CD4-positive, alpha-beta memory T cell (primary cell): ENCODE measurements at places on chromosomes 1 and 21. TPM values are rescaled to one million over a fixed set of nuclear protein-coding genes. Genes with fewer than 3 reads are reported as not detected.

The KANK4 gene
- not detected for total RNA-seq

The RBP7 gene
- not detected for total RNA-seq

The PPFIA4 gene
- 1.4 TPM for total RNA-seq

- no peak for DNase-seq
These were observed 5.8 kb upstream of the PTPN7 start for GRCh38 chr1:202165942-202166843.

DNA sequence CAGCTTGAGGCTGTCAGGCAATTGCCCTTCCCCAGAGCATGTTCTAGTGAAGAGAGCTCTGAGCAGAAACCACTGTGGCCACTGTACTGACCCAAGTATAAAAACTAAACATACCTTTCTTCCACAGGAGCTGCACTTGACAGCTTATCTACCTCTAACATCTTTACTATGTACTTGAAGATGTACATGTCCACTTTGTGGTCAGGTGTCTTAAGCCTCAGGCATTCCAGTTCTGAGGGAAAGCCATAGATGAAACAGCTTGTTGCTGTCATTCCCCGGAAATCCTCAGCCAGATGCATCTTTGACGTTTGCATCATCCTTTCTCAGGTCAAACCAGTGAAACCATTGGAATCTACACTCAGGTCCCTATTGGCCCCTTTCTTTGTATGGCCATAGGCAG lies 70.4 kb downstream of the CHRM3 start:
- DNase-seq, result no peak

- no peak for DNase-seq
These were observed 298.5 kb downstream of the SRGAP2C start for GRCh38 chr1:121483234-121483633.

DNA sequence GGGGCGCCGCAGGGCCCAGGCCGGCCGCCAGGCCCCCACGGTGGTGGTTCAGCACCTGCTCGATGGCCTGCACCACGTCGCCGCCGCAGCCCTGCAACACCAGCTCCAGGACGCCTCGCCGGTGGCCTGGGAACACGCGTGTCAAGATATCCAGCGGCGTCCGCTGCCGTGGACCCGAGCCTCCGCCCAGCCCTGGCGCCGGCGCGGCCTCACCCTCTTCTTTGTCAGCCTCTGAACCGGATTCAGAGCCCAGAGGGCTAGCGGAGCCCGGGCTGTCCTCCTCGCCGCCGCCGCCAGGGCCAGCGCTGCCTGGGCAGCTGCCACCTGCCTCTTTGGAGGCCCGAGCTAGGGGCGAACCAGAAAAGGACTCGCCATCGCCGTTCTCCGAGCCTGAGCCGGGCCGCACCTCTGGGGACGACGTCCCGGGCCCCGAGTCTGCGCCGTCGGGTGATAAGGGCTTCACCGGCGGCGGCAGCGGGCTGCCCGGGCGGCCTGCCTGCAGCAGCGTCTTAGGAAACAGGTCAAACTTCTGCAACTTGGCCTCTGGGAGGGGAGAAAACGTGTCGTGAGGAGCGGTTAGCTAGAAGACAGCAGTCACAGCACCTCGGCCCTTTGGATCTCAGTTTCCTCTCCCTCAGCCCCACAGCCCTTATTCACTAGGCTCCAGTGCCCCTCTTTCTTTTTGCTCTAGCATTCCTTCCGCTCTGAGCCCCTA lies 3.9 kb downstream of the DMRTA2 start:
- no peak for DNase-seq

DNA sequence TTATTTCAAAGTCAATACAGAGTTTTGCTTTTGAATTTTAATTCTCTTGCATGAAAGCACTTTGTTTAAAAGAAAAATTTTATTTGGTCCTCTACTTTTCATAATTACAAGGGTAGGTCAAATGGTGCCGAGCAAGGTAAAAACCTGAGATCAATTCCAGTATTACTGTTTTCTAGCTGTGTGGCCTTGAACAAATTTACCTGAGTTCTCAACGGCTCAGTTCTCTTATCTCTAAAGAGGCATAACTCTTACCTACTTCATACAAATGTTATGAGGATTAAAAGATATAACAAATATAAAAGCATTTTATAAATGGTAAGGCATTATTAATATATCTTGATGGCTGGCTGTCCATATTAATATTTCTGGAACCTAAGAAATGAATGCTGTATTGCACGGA lies 42.5 kb downstream of the USP24 start:
- no peak for DNase-seq

- DNase-seq, result no peak
These were observed 191.4 kb downstream of the KCNK2 start for GRCh38 chr1:215273838-215274516.

DNA sequence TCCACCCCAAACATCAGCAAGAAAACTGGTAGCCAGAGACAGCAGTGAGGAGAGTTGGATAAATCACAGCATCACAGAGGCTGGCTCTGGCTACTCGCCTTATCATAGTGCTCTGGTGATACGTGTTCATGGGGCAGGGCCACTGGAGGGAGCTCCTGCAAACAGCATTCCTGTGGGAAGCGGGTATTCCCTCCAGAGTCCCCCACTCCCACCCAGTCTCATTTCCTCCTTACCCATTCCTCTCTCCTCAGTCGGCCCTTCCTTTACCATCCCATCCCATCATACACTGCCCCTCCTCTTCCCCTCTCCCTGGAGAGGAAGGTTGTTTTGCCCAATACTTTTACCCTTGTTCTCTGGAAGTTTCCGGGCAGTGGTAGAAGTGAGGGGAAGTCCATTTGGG lies 7.1 kb downstream of the NHLH2 start:
- no peak for DNase-seq

- no peak for DNase-seq
These were observed 46.2 kb downstream of the MACF1 start for GRCh38 chr1:39250460-39251240.

- no peak for DNase-seq
These were observed 18.6 kb upstream of the BCL10 start for GRCh38 chr1:85295006-85295431.

- no peak for DNase-seq
These were observed 35.4 kb downstream of the UBE2G2 start for GRCh38 chr21:44766014-44766817.

- DNase-seq, result no peak
These were observed 98.2 kb downstream of the RGL1 start for GRCh38 chr1:183903101-183903500.
